ENCODE measurements at places on chromosomes 5 and 9. TPM values are rescaled to one million over a fixed set of nuclear protein-coding genes. Genes with fewer than 3 reads are reported as not detected.

DNA sequence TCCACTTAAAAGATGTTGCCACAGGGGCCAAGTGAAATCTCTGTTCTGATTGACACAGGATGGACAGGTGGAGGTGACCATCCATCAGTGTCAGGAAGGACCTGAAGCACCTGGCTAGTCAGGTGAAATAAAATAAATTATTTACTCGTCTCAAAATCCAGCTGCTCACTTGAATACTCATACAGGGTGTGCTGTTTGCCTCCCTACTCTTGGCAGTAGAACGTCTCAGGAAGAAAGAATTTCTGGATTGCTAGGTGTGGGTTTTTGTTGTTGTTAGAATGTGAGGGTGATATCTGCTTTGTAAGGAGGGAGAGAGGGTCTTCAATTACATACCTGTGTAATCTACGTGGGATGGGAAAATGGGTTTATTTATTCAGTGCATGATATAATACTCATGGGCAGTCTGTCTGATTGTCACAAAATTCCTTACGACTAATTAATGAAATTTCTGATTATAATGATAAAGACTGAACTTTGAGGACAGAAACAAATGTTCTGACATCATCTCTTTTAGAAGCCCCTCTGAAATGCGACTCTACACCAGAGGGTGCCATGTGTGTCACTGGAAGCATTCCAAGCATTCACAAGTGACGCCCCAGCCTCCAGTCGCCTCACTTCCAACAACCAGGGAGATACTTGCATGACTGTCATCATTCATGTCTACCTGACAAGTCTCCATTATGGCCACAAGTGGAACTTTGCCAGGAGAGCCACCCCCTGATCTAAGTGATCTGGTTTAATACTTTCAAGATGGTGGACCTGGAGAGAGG, 218.4 kb downstream of the GAPVD1 start:
- DNase-seq, result no peak

DNA sequence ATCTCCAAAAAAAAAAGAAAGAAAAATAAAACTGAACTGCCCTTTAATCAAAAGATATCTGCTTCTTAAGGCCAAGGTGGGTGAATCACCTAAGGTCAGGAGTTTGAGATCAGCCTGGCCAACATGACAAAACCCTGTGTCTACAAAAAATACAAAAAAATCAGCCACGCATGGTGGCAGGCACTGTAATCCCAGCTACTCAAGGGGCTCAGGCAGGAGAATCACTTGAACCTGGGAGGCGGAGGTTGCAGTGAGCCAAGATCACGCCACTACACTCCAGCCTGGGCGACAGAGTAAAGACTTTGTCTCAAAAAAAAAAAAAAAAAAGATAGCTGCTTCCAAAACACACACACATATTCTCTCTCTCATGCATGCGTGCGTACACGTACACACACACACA, 17.8 kb downstream of the SCAI start:
- DNase-seq, result no peak

- DNase-seq, result no peak
Observed at GRCh38 chr5:149130121-149130914, 11.0 kb upstream of the ABLIM3 start.

GRCh38 chr5:90014420-90014819, 395.1 kb downstream of the CETN3 start:
- DNase-seq, result no peak

- no peak for DNase-seq
Observed at GRCh38 chr5:135996611-135997010, 32.2 kb upstream of the TGFBI start.

DNA sequence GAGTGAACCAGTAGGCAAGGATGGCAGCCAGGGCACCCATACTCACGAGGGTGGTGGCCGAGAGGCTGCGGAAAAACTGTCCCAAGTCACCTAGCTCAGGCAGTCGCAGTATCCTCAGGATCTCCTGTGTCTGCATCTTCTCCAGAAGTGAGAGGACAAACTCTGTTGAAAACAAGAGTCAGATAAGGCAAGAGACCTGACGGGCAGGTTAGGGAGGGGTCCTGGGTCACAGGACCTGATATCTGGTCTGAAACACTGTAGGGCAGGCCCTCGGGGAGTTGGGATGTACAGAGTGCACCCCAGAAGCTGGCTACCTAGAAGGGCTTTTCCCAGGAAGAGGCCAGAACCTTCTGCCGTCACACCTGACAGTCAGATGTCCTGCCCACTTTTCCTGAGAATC, 17.4 kb downstream of the ACSL6 start:
- no peak for DNase-seq

- DNase-seq, result no peak
Observed at GRCh38 chr5:124410539-124411488, 335.6 kb downstream of the ZNF608 start.

- no peak for DNase-seq
Observed at GRCh38 chr5:61306531-61307131, 25.4 kb upstream of the ZSWIM6 start.

GRCh38 chr5:62299600-62299999, 6.4 kb upstream of the KIF2A start:
- no peak for DNase-seq

DNA sequence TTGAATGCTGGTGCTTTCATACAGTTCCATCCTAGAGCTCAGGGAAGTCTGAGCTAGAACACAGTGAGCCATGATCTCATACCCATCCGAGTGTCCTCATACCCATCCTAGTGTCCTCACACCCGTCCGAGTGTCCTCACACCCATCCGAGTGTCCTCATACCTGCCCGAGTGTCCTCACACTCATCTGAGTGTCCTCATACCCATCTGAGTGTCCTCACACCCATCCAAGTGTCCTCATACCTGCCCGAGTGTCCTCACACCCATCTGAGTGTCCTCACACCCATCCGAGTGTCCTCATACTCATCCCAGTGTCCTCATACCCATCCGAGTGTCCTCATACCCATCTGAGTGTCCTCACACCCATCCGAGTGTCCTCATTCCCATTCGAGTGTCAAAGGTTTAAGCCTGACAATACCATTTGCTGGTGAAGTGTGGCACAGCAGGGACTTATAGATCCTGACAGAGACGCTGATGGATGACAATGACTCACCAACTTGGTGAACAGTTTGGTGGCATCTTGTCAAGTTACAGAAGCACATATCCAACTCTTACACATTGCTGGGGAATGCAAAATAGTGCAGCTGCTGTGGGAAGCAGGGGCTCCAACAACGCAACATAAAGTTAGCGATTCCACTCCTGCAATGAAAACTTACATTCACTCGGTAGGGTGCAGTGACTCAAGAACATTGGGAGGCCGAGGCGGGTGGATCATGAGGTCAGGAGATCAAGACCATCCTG, 77.0 kb upstream of the COL5A1 start:
- no peak for DNase-seq

- no peak for DNase-seq
Observed at GRCh38 chr9:19922476-19923118, 133.8 kb upstream of the SLC24A2 start.

- no peak for DNase-seq
Observed at GRCh38 chr9:27633764-27634163, 60.5 kb upstream of the C9orf72 start.

GRCh38 chr9:16002816-16003215, 450.0 kb downstream of the CCDC171 start:
- DNase-seq, result no peak

DNA sequence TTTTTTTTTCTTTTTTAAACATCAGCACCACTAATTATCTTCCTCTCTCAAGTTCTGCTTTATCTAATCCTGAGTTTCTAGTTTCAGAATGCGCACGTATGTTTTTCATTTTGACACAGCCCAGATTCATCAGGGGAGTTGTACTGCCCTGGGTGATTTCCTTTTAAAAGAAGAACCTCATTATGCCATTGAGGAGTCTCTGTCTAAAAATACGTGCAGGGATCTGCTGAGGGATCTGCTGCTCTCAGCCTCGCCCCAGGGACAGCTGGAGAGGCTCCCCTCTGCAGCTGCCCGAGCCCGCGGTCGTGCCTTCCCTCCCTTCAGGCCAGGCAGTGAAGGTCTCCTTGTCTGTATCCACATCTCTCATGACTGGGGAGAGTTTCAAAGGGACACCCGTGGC, 273.1 kb downstream of the ARHGEF28 start:
- no peak for DNase-seq

The RPS14 gene
- 1,712 TPM for polyA plus RNA-seq

The MINAR2 gene
- 0.08 TPM for polyA plus RNA-seq

The C5orf52 gene
- not detected for polyA plus RNA-seq

The PHF2 gene
- polyA plus RNA-seq, result 41.7 TPM

The CACNA1B gene
- 0.39 TPM for polyA plus RNA-seq

The KCTD16 gene
- 2.3 TPM for polyA plus RNA-seq

The SAPCD2 gene
- 6.6 TPM for polyA plus RNA-seq
